ENCODE measurements at places on chromosomes 7 and 10.

DNA sequence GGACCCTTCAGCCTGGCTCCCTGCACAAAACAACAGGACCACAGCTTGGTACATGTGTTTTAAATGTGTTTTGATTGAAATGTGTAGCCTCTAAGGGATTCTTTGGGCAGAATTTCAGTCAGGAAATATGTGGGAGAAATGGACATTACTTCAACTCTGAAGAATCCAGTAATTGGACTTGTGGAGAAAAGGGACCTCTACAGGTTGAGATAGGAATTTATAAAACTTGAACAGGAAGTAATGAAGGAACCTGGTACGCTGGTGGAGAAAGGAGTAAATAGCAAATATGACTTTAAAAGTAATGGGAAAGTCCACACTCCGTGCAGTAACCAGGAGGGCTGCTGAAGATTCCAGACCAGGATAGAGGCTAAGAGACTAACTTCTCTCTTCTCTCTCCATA is 220.5 kb downstream of the LHFPL3 start:
- no peak for DNase-seq

DNA sequence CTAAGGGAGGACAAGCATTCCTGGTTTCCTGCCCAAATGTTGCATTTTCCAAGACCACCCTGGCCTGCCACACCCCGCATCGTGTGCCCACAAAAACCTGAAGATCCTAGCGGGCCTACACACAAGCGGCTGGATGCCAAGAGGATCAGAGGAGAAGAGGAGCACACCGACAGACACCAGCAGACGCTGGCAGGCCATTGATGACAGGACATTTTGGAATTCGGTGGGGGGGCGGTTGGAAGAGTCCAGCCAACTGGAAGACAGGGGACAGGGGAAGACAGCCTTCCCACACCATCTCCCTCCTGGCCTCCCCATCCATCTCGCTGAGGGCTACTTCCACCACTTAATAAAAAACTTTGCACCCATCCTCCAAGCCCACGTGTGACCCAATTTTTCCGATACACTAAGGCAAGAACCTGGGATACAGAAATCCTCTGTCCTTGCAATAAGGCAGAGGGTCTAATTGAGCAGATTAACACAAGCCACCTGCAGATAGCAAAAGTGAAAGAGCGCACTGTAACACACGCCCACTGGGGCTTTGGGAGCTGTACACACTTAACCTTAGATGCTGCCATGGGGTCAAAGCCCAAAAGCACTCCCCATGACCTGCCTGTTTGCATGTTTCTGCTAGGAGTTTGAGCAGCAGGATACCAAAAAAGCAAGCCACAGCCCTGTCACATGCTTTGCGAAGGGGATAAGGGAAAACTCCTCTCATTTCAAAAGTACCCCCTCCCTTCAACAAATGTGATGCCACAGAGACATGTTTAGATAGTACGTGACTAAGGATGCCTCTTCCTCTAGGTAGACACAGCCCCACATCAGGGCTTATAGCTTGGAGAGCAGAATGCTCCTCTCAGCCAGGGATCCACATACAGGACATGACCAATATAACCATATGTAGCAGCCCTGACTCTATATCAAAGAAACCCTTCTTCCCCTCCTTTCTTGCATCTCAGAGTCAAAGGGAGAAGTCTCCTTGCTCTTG is 13.4 kb upstream of the SMNDC1 start:
- no peak for DNase-seq

DNA sequence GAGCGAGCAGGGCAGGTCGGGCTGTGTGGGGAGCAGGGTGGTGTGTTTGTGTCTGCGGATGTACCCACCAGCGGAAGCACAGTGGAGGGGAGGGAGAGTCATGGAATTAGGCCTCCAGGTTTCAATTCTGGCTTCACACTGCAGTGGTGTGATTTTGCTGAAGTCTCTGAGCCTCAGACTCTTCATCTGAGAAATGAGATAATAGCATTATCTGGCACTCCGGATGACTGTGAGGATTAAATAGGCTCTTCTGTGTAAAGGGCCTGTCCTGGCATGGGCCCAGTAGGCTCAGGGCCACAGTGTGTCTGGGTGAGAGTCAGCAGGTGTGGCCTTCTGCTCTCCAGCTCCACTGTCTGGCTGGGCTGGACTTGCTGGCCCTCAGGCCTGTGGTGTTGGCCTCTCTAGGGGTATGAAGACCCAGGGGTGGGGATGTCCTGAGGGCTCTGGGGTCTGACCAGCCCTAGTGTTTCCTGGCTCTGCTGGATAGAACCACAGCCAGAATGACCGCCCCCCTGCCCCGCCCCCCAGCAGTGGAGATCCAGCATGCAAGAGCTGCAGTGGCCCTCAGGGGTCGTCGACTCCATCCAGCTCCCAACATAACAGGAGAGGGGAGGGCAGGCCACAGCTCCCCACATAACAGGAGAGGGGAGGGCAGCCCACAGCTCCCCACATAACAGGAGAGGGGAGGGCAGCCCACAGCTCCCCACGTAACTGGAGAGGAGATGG is 178.6 kb downstream of the RPS24 start:
- DNase-seq: no peak

GRCh38 chr10:62907470-62908212 is 91.5 kb upstream of the EGR2 start:
- no peak for DNase-seq

DNA sequence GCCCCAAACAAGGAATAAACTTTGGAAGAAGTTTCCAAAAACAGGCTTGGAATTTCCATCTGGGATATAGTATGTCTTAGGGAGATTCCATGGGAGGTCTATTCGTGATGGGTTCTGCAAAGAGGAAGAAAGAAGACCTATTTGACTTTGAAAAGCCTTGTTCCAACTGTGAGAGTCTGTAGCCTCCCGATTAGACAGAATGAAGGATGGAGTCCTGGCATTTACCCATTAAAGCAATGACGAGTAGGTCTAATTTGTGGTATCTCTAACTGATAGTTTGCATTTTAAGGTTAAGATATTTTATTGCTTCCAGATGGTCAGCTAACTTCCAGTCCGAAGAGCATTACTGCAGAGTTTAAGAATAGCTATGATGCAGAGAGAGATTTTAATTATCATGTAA is 19.5 kb upstream of the GALNT17 start:
- DNase-seq: no peak

Measured in stimulated activated CD4-positive, alpha-beta T cell treated with anti-CD3 and anti-CD28 coated beads, TNF-alpha, amount 100 ng/mL, for 24 hours (primary cell).